ENCODE measurements at places on chromosomes 7 and 10.

DNA sequence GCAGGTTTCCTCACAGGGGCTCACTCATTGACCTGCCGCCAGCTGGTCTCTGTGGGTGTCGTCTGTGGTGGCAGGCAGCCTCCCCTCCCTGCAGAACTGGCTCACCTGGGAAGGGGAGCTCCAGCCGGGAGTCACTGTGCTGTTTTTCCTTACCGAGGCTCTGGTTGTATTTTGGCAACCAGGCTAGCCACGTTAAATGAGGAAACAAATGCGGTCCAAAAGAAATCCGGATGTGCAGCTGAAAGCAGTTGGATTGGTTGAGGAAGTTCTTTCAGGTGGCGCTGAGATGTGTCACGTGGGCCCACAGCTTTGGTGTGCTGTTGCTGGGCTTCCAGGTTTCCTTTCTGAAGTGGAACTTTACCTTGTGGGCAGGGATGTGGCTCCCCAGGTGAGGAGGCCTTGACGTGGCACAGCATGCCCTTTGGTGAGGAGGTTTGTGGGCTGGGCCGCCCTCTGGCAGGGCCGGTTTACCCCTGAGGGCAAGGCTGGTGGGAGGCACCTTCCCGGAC is 14.2 kb downstream of the MTURN start:
- H3K36me3 ChIP-seq = no peaks in the 10 kb centered on the region
- no peaks in the 10 kb centered on the region for H3K27me3 ChIP-seq
- no peaks in the 10 kb centered on the region for H3K4me1 ChIP-seq
- peak overlapping the region; percentile 72 for H3K27ac ChIP-seq

GRCh38 chr10:4384245-4384644 is 441.8 kb upstream of the AKR1E2 start:
- H3K36me3 ChIP-seq = no peaks in the 10 kb centered on the region
- H3K4me1 ChIP-seq = no peaks in the 10 kb centered on the region
- DNase-seq = no peak
- peaks cover 4% of the 10 kb centered on the region for H3K27me3 ChIP-seq
- no peak overlapping the region for H3K4me3 ChIP-seq
- no peak overlapping the region for H3K27ac ChIP-seq

GRCh38 chr7:154699417-154699816 is 303.5 kb downstream of the PAXIP1 start:
- H3K36me3 ChIP-seq = no peaks in the 10 kb centered on the region
- H3K27ac ChIP-seq = no peak overlapping the region
- no peak for DNase-seq
- H3K4me1 ChIP-seq = no peaks in the 10 kb centered on the region
- no peaks in the 10 kb centered on the region for H3K27me3 ChIP-seq

DNA sequence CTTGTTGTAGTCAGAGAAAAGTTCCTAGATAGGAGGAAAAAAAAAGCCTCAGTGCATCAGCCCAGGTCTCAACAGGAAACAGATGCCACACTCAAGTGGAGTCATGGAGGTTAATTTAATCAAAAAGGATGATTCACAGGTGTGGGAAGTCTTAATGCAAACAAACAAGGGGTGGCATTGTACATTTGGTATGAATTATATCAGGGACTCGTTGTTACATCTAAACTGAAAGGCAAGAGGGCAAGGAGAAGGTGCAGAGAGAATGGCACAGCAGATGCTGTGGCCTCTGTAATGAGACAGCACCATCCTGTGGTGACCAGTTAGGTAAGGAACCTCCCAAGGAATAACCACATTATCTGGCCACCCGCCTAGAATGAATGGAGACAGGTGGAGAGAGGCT is 133.7 kb downstream of the PTPRZ1 start:
- H3K27me3 ChIP-seq = peaks cover 2% of the 10 kb centered on the region
- no peak overlapping the region for H3K27ac ChIP-seq
- no peaks in the 10 kb centered on the region for H3K4me1 ChIP-seq
- H3K36me3 ChIP-seq = no peaks in the 10 kb centered on the region

DNA sequence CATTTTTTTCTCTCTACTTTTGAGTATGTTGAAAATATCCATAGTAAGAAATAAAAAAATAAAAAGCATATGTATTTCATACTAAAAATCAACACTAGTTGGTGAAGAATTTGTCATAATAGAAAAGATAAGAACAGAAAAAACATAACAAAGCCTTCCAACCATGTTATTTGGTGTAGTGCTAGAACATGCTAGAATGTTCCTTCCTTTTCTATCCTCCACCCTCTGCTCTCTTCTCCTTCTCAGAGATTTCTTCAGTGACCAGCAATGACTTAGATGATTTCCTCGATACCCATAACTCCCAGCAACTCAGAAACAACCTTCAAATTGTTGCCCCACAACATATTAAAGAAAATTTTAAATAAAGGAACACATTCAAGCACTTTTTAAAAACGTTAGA is 2.6 kb downstream of the ZC3HAV1 start:
- H3K27ac ChIP-seq = peak overlapping the region; percentile 97
- peaks cover 64% of the 10 kb centered on the region for H3K4me1 ChIP-seq
- H3K36me3 ChIP-seq = peaks cover 30% of the 10 kb centered on the region

- no peak overlapping the region for H3K27ac ChIP-seq
- H3K36me3 ChIP-seq = no peaks in the 10 kb centered on the region
- H3K27me3 ChIP-seq = no peaks in the 10 kb centered on the region
- no peak for DNase-seq
- no peaks in the 10 kb centered on the region for H3K4me1 ChIP-seq
- H3K4me3 ChIP-seq = no peak overlapping the region
These were observed 233.0 kb upstream of the NEBL start for GRCh38 chr10:21130108-21130507.

DNA sequence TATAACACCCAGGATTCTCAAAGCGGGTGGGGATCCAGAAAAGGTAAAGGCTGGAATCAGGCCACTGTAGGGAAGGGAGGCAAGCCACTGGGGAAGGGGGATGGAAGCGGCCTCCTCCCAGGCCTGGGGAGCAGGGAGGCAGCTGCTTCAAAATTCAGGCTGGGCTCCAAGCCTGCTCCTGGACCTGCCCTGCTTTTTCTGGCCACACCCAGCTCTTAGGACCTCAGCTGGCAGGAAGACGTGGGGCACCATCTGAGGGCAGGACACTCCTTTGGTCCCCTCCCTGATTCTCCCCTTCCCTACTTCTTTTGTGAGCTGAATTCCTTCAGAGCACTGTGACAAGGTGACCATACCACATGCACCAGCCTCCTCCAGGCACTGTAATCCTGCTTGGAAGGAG is 4.6 kb upstream of the LBX1 start:
- H3K27ac ChIP-seq = no peak overlapping the region
- peaks cover 69% of the 10 kb centered on the region for H3K27me3 ChIP-seq
- no peak for DNase-seq
- no peaks in the 10 kb centered on the region for H3K36me3 ChIP-seq

DNA sequence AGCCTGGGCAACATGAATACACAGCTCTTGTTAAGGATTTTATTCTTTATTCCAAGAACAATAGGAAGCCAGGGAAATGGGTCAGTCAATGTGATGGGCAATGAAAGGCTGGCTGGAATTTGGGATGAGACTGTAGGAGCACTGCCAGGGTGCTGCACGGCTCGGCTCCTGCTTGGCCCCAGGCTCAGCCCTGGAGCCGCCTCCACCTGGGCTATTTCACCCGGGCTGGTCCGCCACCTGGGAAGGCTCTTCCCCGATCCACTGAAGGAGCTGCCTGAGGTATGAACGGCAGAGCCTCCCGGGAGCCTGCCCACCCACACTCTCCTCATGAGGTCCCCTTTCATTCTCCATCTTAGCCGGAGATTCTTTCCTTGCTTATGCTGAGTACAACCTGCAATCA is 80.4 kb upstream of the KMT2C start:
- H3K27ac ChIP-seq = no peak overlapping the region
- no peak for DNase-seq
- H3K36me3 ChIP-seq = no peaks in the 10 kb centered on the region
- no peak overlapping the region for H3K4me3 ChIP-seq
- peaks cover 6% of the 10 kb centered on the region for H3K27me3 ChIP-seq
- peaks cover 5% of the 10 kb centered on the region for H3K4me1 ChIP-seq

DNA sequence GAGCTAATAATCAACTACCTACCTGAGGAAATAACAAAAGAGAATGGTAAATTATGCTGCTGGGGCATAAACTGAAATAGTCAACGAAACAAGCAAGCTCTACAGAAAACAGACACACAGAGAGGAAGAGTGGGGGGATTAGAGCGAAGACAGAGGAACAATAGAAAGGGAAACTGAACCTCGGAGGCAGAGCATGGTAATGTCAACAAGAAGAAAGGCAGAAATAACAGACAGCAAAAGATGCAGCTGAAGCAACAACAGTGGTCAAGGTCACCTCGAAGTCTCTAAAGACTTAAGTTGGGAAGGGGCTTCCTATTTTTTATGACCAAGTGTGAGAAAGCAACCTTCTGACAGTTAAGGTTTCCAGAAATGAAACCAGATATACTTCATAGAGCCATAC is 177.0 kb downstream of the ZNF438 start:
- no peak overlapping the region for H3K27ac ChIP-seq
- DNase-seq = no peak
- H3K27me3 ChIP-seq = no peaks in the 10 kb centered on the region
- H3K4me1 ChIP-seq = no peaks in the 10 kb centered on the region
- H3K4me3 ChIP-seq = no peak overlapping the region

- H3K4me3 ChIP-seq = no peak overlapping the region
- no peaks in the 10 kb centered on the region for H3K36me3 ChIP-seq
- H3K4me1 ChIP-seq = no peaks in the 10 kb centered on the region
- no peak overlapping the region for H3K27ac ChIP-seq
- no peaks in the 10 kb centered on the region for H3K27me3 ChIP-seq
These were observed 71.8 kb downstream of the MTPN start for GRCh38 chr7:135905355-135905754.

- H3K4me3 ChIP-seq = no peak overlapping the region
- DNase-seq = no peak
- peaks cover 10% of the 10 kb centered on the region for H3K36me3 ChIP-seq
- H3K27ac ChIP-seq = peak overlapping the region; percentile 26
- peaks cover 21% of the 10 kb centered on the region for H3K4me1 ChIP-seq
- H3K27me3 ChIP-seq = no peaks in the 10 kb centered on the region
These were observed 29.0 kb upstream of the EBLN1 start for GRCh38 chr10:22246680-22247391.

DNA sequence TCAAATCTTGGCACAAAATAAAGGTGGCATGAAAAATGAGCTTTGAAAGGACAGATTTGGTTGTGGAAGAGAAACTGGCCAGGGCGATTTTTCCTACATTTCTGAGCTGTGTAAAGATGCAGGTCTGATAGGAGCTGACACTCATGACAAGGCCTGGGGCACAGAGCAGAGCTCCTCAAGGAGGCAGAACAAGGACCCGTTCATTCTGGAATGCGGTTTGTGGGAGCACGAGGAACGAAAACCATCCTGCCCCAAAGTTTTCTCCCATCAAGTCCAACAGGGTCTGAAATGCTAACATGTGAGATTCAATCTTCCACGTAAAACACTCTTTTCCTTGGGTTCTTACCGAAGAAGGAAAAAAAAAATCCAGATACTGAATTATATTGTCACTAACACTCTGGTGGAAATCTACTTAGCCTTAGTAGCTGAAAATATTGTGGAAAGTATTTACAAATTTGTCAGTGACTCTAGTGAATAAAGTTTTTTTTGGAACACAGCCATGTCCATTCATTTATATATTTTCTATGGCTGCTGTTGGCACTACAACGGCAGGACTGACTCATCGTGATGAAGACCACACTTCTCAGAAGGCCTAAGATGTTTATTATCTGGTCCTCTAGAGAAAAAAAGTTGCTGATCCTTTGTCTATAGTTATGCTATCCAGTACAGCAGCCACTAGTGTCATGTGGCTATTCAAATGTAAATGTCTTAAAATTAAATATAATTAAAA is 215.7 kb downstream of the BAMBI start:
- H3K36me3 ChIP-seq = no peaks in the 10 kb centered on the region
- no peak for DNase-seq
- H3K4me1 ChIP-seq = no peaks in the 10 kb centered on the region
- no peaks in the 10 kb centered on the region for H3K27me3 ChIP-seq
- H3K27ac ChIP-seq = no peak overlapping the region

- no peak overlapping the region for H3K4me3 ChIP-seq
- peaks cover 7% of the 10 kb centered on the region for H3K27me3 ChIP-seq
- H3K4me1 ChIP-seq = peaks cover 9% of the 10 kb centered on the region
- no peak overlapping the region for H3K27ac ChIP-seq
These were observed 116.8 kb upstream of the MYO3A start for GRCh38 chr10:25817200-25817599.

DNA sequence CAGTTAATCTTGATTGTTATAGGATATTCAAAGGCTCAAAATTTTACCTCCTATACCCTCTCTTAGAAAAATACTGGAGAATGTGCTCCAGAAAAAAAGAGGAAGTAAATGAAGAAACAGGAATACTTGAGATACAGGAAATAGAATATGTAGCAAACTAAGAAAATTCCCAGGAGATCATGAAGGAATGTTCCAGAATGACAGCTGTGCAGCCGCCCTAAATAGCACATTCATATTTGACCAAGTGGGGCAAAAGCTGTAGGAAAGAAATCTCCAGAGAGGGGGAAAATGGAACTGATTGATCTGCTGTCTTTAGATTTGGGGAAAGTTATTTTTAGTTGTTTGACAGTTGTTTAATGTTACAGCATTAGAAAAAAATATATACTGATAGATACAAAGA is 46.2 kb upstream of the ZEB1 start:
- no peak overlapping the region for H3K27ac ChIP-seq
- H3K36me3 ChIP-seq = peaks cover 5% of the 10 kb centered on the region
- H3K4me1 ChIP-seq = no peaks in the 10 kb centered on the region
- no peak overlapping the region for H3K4me3 ChIP-seq
- DNase-seq = no peak
- H3K27me3 ChIP-seq = no peaks in the 10 kb centered on the region

DNA sequence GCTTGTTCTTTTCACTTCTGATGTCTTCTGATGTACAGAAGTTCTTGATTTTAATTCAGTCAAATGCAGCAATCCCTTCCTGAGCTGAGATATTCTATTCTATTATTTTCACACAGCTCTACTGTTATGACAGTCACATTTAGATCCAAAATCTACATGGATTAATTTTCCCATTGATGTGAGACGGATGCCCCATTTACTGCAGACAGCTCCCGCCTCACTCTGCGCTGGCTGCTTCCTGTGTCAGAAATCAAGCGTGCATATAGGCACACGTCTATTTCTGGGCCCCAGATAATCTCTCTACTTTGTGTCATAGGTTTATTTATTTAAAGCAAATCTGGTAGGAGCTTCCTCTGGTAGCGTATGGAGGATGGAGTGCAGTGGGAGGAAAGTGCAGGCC is 6.7 kb downstream of the BNIP3 start:
- no peaks in the 10 kb centered on the region for H3K27me3 ChIP-seq
- H3K4me1 ChIP-seq = peaks cover 6% of the 10 kb centered on the region
- H3K27ac ChIP-seq = no peak overlapping the region
- H3K4me3 ChIP-seq = no peak overlapping the region
- H3K36me3 ChIP-seq = peaks cover 30% of the 10 kb centered on the region
- DNase-seq = no peak
